ENCODE measurements at places on chromosomes 2 and 18. TPM values are rescaled to one million over a fixed set of nuclear protein-coding genes. Genes with fewer than 3 reads are reported as not detected.

Gene SKA1
- total RNA-seq: 23.9 TPM

Gene TSPYL6
- not detected for total RNA-seq

Gene GCG
- not detected for total RNA-seq

GRCh38 chr2:18752022-18752493 is 162.7 kb upstream of the NT5C1B start:
- DNase-seq: no peak

DNA sequence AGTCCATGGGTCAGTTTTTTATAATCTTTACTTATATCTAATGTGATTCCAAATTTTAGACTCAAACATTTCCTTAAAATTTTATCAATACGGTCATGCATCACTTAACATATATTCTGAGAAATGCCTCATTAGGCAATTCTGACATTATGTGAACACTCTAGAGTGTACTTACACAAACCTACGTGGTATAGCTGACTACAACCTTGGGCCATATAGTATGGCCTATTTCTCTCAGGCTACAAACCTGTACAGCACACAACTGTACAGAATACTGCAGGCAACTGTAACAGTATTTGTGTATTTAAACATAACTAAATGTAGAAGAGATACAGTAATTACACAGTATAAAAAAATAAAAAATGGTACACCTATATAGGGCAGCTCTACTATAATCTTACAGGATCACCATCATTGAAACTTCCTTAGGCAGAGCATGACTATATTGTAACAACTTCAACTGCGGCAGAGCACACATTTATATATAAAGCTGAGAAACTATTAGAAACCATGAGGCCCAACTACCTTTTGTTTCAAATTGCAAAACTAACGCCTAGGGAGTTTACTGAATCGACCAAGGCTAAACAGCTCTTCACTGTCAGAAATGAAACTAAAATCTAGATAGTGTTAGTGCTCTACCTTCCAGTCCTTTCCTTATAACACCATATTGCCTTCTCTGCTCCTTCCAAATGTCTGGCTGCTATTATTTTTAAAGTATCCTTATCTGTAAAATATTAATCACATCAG is 6.9 kb downstream of the YES1 start:
- no peak for DNase-seq

DNA sequence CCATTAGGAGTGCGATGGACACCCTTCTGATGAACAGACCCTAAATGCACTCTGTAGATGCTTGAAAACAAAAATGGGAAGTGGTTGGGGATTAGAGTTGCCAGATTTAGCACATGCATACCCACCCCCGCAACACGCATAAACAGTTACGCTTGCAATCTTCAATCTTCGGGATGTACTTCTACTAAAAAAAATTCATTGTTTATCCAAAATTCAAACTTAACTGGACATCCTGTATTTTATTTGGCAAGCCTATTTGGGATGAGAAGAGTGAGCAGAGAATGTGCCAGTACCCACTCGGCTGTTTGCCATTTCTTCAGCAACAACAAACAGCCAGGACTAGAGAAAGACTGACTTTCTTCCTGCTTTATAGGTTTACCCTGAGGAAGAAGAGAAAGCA is 18.4 kb downstream of the KIAA2012 start:
- no peak for DNase-seq

GRCh38 chr2:19312949-19313348 is 45.5 kb downstream of the OSR1 start:
- DNase-seq: no peak

DNA sequence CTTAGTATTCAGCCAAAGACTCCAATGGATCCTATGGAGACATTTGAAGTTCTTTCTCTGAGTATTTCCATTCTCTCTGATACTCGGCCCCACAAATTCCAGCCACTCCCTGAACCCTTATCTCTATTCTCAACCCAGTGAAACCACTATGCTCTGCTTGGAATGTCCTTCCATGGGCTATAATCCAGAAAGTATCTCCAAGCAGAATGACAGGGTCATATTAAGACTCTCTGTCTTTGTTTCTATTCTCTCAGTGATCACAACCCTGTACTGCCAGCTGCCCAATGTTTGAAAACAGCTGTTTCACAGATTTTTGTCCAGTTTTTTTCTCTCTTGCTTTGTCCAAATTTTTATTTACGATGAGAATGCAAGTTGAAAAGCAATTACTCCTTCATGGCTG is 21.9 kb downstream of the CHMP3 start:
- no peak for DNase-seq

GRCh38 chr2:137254052-137254451 is 488.7 kb downstream of the THSD7B start:
- DNase-seq: no peak

DNA sequence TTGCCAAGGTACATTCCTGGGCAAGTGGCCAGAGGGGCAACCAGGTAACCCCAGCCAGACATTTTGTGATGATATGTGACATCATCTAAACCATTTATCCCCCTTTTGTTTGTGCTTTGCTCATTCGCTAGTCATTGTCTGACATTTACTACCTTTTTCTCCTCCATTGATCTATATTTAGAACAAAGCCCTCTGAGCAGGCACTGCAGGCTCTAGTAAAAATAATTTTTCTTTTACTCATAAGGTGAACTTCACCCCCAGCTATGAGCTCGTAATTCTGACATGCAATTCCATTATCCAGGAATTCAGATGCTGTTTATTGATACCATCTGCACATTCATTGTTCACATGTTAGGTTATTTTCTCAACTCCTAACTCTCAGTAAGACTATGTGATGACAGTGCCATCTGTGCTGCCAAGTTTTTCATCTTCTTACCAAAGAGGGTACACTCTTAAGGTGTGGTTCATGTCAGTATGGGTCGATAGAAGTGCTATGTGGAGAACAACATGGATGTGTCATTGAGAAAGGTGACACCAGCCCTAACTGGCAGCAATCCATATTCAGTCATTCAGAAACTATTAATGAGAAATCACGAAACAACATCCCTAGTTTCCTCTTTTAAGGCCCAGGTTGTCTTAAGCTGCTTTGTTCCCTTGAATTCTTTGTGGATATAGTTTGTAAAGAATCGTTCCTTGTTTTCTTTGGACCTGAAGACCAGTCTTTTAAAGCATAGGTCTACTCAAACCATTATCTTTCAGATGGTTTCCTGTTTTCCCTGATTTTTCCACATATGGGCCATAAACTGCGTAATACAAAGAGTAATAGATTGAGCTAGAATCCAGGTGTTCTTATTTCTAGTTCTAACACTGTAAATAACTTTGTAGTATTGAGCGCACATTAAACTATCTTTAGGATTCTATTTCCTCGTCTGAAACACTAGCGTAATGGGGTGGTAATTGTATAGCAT is 978.1 kb upstream of the CDH2 start:
- no peak for DNase-seq

- DNase-seq: no peak
These were observed 156.8 kb upstream of the TTC39C start for GRCh38 chr18:23857756-23858155.

DNA sequence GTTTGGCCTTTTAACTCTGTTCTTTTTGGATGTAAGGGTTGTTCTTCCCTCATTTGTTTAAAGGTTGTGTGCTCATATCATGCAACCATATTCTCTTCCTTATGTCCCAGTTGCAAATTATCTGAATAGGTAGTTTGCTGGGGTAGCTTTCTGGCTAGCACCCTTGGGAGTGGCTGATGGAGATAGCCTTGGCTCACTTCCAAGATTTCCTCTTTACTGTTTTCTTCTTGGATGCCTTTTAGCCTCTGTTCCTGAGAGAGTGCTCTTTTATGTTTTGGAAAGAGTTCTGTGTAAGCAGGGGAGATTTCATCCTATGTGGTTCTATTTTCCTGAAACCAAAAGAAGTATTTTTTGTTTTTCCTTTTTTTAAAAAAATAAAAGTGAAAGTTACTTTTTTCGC is 25.4 kb downstream of the USP14 start:
- DNase-seq: no peak

Gene PDE11A
- total RNA-seq: 1.2 TPM

Gene GAREM1
- total RNA-seq: 2.0 TPM

Gene CNTNAP5
- not detected for total RNA-seq

GRCh38 chr2:126890136-126890510 is 8.6 kb upstream of the TEX51 start:
- no peak for DNase-seq

Gene NEB
- 0.07 TPM for total RNA-seq

GRCh38 chr2:148642112-148642744 is 2.3 kb upstream of the EPC2 start:
- DNase-seq: no peak

DNA sequence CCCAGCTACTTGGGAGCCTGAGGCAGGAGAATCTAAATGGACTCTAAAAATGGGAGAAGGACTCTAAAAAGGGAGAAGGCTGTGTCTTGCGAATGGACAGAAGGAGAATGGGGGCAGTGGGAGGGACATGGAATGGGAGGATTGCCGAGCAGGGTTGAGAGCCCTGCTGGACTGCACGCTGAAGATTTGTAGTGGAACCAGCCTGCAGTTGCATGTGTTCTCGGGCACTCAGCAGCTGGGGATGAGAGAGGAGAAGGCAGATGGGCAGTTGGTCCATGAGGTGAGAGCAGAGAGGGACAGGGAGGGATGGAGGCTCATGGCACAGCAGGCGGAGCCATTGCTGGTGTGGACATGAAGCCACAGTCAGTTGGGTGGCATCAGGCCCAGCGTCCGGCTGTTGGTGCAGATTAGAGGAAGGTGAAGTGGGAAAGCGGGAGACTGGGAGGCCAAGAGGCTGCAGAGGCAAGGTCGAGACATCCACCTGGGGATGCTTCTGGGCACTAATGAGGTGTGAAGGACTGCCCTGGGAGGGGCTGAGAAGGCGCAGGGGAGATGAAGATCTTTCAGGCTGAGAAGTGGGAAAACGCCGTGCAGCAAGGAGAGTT is 40.7 kb downstream of the DCDC2C start:
- DNase-seq: no peak

Gene SETBP1
- 2.4 TPM for total RNA-seq

Gene GATA6
- 1.2 TPM for total RNA-seq

- DNase-seq: no peak
These were observed 37.5 kb downstream of the ACVR1 start for GRCh38 chr2:157838442-157839161.

Gene ARHGAP15
- not detected for total RNA-seq

Gene CCDC148
- total RNA-seq: 1.2 TPM

DNA sequence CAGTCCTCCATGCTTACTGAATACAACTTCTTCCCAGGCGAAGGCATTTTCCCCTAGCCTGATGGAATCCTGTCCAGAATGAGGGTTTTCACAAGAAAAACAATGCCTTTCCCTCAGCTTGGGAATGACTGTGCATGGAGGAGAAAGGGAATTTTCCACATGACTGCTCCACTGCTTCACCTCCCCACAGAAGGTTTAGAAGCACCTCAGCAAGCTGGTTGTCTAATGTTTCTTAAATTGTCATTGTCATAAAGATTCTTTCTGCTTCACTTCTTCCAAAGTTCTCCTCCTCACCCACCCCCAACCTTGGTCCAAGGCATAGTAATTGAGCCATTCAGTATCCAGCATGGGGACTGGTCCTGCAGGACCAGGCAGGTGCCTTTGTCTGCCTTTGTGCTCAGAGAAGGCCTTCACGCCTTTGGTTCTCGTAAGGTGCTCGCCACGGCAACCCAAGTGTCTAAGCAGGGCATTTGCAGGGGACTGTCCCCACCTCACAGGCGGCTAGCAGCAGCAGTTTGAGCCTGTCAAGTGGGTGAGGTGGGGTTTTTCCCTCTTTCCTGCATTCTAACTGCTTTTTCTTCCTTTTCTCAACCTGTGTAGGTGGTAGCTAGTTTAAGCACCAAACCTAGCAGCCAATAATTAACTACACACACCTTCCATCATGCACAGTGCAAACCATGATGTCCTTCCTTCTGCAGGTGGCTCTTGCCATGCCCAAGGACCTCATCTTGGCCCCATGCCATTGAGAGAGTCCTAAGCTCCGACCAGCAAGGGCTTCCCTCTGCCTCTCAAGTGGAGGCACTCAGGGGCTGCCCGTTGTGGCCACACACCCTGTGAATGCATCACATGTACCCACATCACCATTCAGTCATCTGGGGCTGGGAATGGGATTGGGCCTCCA is 65.7 kb upstream of the BCL2L11 start:
- peak; percentile 93 for DNase-seq

GRCh38 chr18:46431522-46432171 is 225.4 kb downstream of the LOXHD1 start:
- DNase-seq: no peak

All from epithelial cell of proximal tubule (primary cell).